ENCODE measurements at places on chromosomes 7 and 10. TPM values are rescaled to one million over a fixed set of nuclear protein-coding genes. Genes with fewer than 3 reads are reported as not detected.
A peak's percentile ranks its signal among the peaks of the same experiment; 100 is the strongest.

Gene UPK3B
- total RNA-seq, result 52.4 TPM

DNA sequence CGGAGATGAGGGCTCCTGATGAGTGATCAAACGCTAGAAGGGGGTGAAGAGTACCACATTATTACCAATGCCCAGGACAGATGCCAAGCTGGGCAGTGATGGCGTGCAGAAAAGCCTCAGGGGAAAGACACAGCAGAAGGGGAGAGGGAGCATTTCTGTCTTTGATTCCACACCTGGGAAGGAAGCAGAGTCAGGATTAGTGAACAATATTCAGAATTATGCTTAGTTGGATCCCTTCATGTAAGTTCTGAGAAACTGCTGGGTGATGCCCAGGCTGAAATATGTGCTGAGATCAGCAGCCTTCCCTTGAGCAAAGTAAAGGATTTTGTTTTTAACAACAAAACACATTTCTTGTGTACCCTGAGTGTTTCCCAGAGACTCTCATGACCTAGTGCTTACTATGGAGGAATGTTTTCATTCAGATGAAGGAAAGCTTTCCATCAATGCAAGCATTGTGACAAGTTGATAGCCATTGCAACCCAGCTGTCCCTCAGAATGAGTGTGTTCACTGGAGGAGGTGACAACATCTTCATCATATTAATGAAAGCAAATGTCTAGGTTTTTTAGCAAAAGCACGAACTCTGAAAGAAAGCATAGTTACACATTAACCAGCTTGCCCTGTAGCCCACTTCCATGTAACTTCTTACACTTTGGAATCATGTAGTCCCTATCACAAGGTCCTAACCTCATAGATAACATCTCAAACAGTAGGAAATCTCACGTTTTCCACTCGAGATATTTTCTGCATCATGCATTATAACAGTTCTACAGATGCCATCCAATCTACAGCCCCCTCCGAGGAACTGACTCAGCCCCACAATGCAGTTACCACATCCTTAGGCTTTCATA, 23.8 kb upstream of the AKR1C1 start:
- DNase-seq, result no peak

DNA sequence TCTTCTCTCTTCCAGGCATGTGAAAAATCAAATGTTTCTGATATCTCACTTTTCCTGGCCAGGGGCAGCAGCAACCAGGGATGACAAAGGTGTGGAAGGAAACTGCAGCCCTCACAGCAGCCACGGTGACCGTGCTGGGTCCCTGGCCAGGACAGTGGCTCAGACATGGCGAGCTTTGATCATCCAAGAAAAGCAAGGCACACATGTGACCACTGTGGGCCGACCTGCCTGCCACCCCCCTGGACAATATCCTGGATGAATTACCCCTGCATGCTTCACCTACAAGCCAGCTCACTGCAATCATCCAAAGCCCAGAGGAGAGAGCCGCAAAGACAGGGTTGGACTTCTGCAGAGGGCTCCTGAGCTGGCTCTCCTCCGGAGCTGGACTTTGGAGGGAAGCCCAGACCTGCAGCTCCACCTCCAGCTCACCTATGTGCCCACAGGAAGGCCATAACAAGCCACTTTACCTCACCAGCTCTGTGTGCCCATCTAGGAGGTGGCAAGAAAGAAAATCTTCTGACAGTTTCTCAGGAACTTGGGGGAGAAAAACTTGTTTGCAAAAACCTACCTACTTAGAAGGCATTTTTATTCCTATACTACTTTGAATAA, 2.7 kb downstream of the CHST15 start:
- DNase-seq, result peak; percentile 80

- DNase-seq, result no peak
These were observed 151.8 kb downstream of the SFMBT2 start for GRCh38 chr10:7258948-7259523.

Gene VGF
- total RNA-seq, result not detected

DNA sequence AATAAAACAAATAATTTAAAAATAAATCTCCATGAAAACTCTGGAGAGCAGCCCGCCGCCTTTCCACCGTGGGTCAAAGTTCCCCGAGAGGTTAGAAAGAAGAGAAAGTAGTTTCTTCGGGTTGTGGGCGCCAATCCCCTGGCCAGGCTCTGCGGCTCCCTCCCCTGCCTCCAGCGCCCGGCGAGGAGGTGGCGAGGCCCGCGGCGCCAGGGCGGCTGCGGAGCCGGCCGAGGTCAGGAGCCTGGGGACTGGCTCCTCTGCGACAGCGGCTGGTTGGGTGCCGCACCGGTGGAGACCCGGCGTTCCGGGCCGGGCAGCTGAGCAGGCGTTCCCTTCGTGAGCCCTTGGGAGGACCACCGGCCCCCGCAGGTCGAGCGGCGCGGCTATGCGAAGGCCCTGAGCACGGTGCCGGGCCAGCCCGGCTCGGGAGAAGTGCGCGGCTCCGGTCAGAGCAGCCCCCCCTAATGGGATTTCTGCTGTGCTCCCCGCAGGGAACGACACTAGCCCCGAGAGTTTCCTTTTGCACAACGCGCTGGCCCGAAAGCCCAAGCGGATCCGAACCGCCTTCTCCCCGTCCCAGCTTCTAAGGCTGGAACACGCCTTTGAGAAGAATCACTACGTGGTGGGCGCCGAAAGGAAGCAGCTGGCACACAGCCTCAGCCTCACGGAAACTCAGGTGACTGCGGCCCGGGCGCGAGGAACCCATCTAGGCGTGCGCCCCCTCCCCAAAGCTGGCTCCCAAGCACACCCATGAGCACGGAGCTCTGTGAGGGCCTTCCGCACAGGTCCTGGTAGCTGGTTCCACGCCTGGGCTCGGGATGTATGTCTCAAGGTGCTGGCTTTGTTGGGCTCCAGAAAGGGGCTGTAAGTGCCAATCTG, 2.8 kb downstream of the EMX2 start:
- DNase-seq, result peak; percentile 82

Gene NIPSNAP2
- total RNA-seq, result 55.5 TPM

- no peak for DNase-seq
These were observed 5.7 kb downstream of the GATA3 start for GRCh38 chr10:8060010-8060703.

- no peak for DNase-seq
These were observed 4.4 kb upstream of the FAM107B start for GRCh38 chr10:14779001-14779651.

- DNase-seq, result no peak
These were observed 131.8 kb upstream of the TRIM24 start for GRCh38 chr7:138328215-138328614.

Gene SLC26A5
- 1.3 TPM for total RNA-seq

- DNase-seq, result no peak
These were observed 57.8 kb downstream of the HHEX start for GRCh38 chr10:92747600-92747999.

GRCh38 chr7:75639886-75640190, 98.9 kb downstream of the HIP1 start:
- DNase-seq, result no peak

DNA sequence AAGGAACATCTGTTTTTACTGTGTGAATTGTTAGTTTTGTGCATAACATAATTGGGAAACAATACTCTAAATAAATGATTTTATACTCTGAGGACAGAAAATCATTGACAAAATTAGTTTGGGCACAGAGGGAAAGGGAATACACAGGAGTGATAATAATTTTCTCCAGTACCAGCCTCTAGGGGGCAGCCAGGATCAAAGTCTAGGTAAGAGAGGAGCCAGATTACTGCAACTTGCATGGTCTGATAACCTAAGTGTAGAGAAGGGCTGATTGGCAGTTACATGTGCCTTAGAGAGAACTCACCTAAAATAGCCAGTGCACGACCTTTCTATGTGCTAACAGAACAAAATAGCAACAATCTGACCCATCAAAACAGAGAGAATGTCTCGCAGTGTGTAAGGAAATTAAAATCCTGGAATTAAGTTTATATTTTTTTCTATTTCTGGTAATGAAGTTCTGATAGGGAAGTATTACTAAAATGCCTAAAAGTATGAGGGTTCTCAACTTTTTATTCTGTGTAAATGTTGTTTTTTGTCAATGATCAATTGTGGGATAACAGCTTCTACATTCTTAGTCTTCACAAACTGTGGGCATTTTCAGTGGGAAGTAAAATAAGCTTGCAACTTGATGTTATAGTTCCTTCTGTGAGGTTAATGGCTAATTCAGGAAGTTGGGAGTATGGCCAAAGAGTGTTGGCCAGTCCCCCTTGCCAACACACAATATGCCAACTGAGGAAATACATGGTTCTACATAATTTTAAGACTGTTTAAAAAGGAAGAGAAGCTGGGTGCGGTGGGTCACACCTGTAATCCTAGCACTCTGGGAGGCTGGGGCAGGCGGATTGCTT, 66.4 kb downstream of the EXOC6 start:
- no peak for DNase-seq

GRCh38 chr10:10038348-10038747, 979.3 kb upstream of the CELF2 start:
- DNase-seq, result no peak

GRCh38 chr10:93680412-93681047, 21.9 kb downstream of the FRA10AC1 start:
- no peak for DNase-seq

GRCh38 chr7:155322530-155322929, 24.9 kb downstream of the INSIG1 start:
- no peak for DNase-seq

GRCh38 chr7:24301703-24302102, 17.7 kb downstream of the NPY start:
- DNase-seq, result no peak

Gene ACBD7
- not detected for total RNA-seq

Gene NEUROG3
- total RNA-seq, result not detected

DNA sequence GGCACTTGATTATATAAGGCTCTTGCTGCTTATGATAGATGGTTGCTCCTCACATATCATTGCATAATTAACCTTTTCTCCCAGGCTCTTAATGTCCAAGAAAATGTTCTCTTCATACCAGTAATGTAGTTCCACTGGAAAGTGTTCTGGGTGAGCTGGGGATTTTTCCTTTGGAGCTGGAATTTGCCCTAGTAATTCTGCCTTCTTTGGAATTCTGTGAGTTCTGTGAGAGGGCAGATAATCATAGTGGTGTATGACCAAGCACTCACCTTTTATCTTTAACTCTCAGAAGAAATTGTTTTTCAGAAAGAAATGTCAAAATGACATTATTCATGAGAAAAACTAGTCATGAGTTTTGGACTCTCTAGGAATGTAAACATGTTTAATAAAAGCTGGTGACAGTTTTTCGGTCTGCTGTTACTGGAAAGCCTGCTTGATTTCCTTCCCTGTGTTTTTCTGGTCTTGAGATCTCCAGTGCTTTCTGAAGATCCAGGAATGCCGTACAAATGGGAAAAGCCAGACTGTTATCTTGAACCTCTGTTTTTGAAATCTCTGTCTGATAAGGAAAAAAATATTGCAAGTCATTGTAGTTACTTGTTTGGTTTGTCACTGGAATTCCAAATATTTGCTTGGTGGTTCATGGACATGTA, 148.3 kb upstream of the PRPS1L1 start:
- DNase-seq, result no peak

DNA sequence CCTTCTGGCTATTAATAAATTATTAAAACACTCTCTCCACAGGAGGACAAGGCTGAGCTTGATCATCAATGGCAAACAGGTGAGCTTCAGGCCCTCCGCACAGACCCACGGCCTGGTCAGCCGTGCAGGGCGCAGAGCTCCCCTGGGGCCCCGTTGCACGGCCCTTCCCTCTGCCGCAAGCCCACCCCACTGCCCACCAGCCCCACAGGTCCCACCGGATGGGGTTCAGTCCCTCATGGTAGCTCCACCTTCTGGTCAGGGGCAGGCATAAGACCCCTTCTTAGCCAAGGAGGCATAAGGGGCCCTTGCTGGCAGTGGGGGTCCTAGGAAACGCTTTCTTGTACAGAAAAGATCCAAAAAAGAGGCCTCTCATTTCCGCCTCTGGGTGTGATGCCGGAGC, 84.6 kb downstream of the MAD1L1 start:
- DNase-seq, result no peak

GRCh38 chr10:103790580-103790979, 64.8 kb downstream of the SH3PXD2A start:
- no peak for DNase-seq

DNA sequence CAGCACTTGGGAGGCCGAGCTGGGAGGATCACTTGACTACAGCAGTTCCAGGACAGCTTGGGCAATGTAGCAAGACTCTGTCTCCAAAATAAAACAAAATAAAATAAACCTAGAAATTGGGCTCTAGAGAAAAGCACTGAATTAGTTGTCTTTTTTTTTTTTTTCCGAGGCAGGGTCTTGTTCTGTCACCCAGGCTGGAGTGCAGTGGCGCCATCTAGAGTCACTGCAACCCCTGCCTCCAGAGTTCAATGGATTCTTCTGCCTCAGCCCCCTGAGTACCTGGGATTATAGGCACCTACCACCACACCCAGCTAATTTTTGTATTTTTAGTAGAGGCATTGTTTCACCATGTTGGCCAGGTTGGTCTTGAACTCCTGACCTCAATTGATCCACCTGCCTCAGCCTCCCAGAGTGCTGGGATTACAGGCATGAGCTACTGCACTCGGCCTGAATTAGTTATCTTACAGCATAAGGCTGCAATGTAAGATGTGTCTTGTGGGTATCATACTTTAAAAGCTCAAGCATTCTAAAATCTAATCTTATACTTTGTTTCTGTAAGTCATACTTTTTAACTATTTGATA, 12.8 kb downstream of the MEIG1 start:
- DNase-seq, result peak; percentile 35

Gene CCDC3
- 5.0 TPM for total RNA-seq

DNA sequence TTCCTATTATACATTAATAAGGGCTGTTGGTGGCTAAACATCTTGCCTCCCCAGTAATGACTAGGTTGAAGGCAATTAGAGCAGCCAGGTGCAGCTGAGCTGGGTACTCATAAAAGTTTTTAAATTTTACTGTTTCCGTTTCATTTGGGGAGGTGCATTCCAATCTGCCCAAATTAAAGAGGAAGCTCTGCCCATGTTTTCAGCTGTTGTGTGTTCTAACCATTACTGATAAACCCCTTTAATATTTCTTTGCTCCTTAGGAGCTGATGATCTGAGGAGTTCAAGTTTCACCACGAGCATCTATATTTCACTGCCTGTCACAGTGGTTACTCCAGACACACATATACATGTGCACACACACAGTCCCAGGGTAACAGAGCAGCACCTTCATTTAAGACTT, 94.4 kb downstream of the JAZF1 start:
- no peak for DNase-seq

DNA sequence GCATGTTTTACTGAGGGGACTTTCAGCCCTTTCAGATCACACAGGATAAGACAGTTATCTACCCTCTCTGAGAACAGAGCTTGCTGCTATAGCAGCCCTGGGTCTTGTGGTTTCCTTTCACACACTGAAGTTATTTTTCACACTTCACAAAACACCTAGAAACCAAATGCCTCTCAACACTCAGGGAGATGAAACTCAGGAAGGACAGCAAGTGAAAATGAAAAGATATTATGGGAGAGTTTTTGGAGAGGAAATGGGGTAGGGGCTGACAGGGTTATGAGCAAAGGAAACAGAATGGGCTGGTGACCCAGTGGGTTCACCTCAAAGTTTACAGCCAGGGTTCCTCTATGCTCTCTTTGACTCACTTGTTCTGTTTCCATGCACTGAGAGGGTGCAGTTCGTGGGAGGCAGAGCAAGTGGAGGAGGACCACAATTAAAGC, 17.0 kb upstream of the GIMAP2 start:
- no peak for DNase-seq
